ENCODE measurements at places on chromosomes 12 and 14.

DNA sequence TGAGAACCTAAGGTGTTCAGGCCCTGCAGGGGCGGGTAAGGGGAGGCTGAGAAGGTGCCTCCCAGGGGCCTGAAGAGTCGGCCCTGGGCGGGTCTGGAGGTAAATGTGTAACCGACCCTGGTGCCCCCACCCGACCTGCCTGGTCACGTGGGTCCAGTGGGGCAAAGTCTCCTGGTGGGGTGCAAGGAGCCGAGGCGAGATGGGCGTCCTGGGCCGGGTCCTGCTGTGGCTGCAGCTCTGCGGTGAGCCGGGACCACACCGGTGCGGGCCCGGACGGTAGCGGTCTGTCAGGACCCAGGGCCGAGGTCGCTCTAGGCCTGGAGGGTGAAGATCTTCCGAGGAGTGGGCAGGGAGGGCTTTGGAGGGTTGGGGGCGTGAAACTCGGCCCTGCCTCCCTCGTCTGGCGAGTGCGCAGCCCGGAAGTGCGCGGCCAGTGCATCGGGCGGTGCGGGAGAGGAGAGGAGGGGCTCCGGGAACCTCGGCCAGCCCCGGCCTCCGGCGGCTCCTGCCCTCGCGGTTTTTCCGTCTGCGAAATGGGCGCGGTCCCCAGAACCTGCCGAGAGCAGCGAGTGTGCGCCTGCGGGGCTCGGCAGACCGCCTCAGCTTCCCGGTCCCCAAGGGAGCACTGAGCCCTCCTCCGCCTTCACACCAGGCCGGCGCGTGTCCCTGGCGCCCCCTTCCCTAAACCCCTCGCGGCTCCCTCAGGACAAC, at the start of gene AMN:
AMN (plus strand) TSS at position 174 of the 711 bp plus-strand sequence; CDS start at position 200, 26 bp downstream.
- no peak for DNase-seq

- no peak for DNase-seq
These were observed 1.8 kb upstream of the RAB21 start for GRCh38 chr12:71752891-71753290.

GRCh38 chr14:95463171-95463901, 53.1 kb downstream of the SYNE3 start:
- peak; percentile 80 for DNase-seq

GRCh38 chr14:93912782-93913181, 14.4 kb upstream of the FAM181A start:
- DNase-seq: no peak

DNA sequence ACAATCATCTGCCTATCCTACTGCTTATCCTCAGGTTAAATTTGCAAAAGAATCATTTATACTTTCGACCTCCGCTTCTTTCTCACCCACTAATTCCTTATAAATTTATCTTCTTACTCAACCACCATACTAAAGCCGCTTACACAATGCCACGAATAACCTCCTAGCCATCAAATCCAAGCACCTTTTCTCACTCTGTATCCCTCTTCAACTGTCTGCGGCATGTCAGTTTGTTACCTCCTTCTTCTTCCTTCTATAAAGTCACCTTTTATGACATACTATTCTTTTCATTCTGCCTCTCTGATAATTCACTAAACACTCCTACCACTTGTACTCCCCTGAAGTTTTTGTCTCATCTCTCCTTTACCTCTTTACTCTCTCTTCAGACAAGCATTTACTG, 66.3 kb downstream of the SEC23A start:
- no peak for DNase-seq

DNA sequence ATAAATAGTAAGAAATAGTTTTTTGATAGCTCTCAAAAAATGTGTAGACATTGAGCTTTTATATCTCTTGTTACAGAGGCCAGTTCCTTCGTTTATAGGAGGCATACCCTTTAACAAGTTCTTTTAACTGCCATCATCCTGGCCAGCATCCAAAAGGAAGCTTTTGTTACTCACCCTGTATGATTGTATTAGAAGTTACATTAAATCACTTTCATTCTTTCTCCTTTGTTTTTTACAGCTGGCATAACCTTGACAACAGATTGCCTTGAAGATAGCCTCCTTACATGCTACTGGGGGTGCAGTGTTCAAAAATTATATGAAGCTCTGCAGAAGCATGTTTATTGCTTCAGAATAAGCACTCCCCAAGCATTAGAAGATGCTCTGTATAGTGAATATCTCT, 20.1 kb downstream of the CGRRF1 start:
- DNase-seq: no peak

- DNase-seq: no peak
These were observed 5.5 kb upstream of the ZNF740 start for GRCh38 chr12:53174881-53175491.

- DNase-seq: no peak
These were observed 1196.5 kb downstream of the GALC start for GRCh38 chr14:86796221-86797074.

- no peak for DNase-seq
These were observed 57.5 kb downstream of the RMST start for GRCh38 chr12:97520106-97520505.

- DNase-seq: no peak
These were observed 214.8 kb downstream of the EMP1 start for GRCh38 chr12:13411287-13411686.

Data from CD4-positive, alpha-beta T cell (primary cell).